CD4-positive, alpha-beta T cell treated with Interleukin-17A for 1 hour (primary cell): ENCODE measurements at places on chromosomes 5 and 9.

- no peak for DNase-seq
Measured at GRCh38 chr9:134369416-134370212, 43.4 kb downstream of the RXRA start.

DNA sequence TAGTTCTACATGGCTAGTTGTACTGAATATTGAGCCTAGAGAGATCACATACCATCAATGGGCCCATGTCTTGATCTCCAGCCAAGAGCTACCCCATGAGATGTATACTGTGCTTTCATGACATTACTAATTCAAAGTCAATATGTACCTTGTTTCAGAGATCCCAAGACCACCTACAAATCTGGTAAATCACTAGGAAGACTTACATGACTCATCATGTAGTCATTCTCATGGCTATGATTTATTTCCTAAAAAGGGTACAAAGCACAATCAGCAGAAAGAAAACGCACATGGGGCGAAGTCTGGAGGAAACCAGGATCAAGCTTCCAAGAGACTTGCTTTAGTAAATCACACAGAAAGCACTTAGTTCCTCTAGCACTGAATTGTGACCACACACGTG lies 103.0 kb downstream of the PCSK5 start:
- no peak for DNase-seq

- DNase-seq = no peak
Measured at GRCh38 chr5:148416921-148417320, 33.2 kb downstream of the FBXO38 start.

- peak; percentile 39 for DNase-seq
Measured at GRCh38 chr9:111975709-111976108, 79.1 kb downstream of the UGCG start.

- DNase-seq = no peak
Measured at GRCh38 chr9:93357649-93358048, 93.8 kb upstream of the FAM120A start.

DNA sequence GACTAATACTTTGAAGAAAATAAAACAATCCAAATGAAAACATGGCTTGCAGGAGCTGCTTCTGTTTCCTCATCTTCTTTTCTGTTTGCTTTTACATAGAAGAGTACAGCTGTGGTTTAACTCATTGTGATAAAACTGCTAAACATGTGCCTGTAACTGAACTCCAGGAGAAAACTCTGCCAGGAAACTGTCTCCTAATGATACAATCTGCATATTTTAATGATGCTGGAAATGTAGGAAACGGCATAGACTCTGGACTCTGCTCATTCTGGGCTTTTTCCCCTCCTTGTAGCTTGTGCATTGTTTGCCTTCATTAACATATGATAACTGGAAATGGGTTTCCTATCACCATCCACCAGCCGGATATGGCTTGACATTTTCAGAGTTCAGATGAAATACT lies 813.3 kb upstream of the WWC1 start:
- no peak for DNase-seq

DNA sequence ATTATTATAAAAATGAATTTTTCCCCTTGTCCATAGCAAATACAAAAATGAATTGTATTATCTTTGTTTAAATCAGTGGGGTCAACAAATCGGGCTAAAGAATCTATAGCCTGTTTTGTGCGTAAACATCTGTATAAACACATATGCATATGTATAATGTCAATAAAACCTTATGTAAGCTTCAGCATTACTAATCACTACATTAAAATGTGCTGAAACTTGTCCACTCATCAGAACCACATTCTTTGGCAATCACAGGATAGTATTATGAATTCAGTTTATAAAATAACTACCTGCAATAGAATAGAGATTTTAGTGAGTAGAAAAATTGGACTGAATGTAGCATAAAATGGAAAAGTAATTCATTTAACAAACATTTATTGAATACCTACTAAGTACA lies 30.6 kb downstream of the RGMB start:
- no peak for DNase-seq
